GM23338 (cell line): ENCODE measurements at places on chromosomes 7 and 10.

GRCh38 chr7:100509231-100509630 is 25.5 kb downstream of the NYAP1 start:
- DNase-seq, result no peak

DNA sequence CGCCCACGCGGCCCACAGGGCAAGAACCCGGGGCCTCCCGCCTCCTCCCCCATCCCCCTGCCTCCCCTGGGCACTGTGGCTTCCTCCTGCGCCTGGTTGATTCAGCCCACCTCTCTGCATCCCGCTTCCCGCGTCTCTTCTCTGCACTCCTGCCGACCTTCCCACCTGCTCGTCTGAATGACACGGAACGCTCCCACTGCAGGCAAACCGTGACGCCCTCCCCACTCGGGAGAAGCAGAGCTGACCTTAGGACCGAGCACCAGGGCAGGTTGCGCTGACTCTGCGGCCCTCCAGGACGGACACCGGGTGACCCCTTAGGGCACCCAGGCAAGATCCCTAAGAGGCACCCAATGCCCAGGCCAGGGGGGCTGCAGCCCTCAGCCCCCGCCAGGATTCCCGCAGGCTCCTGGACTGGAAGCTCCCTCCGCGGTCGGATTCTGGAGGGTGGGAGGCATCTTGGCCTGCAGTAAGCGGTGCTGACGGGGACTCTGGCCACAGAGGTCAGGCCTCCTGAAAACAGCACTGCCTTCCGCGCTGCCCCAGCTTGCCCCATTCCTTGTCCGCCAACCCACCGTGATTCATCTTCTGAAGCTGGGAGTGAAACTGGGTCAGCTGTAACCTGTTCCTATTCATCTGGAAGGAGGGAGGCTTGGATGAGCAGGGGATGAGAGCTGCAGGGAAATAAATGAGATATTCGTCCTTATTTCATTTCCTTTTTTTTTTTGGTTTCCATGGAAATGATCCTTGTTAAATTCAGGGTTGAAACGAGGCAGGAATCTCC is 990 bp downstream of the CALML3 start:
- DNase-seq, result no peak

DNA sequence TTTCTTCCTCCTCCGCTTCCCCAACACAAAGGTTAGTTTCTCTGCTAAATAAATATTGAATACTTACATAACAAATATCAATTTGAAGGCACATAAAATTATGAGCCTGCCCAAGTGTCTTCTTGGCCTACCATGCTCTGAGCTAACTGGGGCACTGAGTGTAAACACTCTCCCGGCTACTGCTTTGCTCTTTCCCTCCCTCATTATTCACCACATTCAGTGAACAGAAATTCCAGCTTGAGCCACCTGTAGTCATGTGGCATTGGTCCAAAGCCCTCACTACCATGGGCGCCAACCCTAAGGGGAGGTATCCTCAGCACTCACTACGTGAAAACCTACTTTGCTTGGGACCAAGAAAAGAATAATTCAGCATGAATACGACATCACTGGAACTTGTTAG is 409.0 kb downstream of the KCNMA1 start:
- no peak for DNase-seq

DNA sequence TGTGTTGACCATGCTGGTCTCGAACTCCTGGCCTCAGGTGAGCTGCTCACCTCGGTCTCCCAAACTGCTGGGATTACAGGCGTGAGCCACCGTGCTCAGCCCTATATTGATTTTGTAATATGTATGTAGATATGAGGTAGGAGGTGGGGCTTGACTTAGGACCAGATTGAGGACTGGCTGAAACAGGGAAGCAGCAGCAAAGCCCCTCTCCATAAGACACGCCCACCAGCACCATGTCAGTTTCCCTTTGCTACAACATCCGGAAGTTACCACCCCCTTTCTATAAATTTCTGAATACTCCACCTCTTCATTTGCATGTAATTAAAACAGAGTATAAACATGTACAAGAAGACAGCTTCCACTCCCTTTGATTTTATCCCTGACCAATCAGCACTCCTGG is 47.9 kb upstream of the MYL10 start:
- DNase-seq, result peak; percentile 55
